ENCODE measurements at places on chromosomes 4 and X. TPM values are rescaled to one million over a fixed set of nuclear protein-coding genes. Genes with fewer than 3 reads are reported as not detected.

- H3K4me1 ChIP-seq = no peaks in the 10 kb centered on the region
- no peaks in the 10 kb centered on the region for H3K27me3 ChIP-seq
- H3K27ac ChIP-seq = no peak overlapping the region
- no peaks in the 10 kb centered on the region for H3K36me3 ChIP-seq
- DNase-seq = no peak
Measured at GRCh38 chr4:109658871-109659410, 44.3 kb downstream of the CASP6 start.

DNA sequence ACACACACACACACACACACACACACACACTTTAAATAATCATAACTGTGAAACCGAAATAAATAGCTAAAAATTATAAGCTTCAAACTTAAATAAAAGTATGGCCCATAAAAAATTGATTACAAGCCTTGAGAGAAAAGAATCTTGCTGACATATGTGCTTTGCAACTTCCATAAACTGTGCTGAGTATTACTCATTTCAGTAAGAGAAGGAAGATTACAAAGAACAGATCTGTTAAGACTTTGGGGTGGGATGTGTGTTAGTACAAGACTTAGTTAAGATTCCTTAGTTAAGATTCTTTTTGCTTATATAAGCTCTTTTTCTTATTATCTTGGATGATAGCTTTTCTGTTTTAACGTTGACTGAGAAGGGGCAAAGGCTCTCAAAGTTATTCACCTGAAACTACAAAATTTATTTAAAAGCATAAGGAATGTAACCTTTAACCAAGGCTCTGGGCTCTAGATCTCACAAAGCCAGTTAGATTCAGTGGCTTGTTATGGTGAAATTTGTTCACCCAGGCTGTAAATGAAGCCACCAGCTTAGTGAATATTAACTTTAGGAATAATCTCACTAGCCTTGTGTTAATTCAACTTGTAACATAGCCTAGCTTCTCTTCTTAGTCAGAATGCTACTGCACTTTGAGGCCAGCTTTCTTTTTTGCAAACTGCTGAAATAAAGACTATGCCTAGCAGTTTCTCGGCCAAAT lies 58.2 kb downstream of the ARSJ start:
- no peak overlapping the region for H3K27ac ChIP-seq
- H3K4me3 ChIP-seq = no peak overlapping the region
- no peaks in the 10 kb centered on the region for H3K36me3 ChIP-seq
- no peak for DNase-seq

DNA sequence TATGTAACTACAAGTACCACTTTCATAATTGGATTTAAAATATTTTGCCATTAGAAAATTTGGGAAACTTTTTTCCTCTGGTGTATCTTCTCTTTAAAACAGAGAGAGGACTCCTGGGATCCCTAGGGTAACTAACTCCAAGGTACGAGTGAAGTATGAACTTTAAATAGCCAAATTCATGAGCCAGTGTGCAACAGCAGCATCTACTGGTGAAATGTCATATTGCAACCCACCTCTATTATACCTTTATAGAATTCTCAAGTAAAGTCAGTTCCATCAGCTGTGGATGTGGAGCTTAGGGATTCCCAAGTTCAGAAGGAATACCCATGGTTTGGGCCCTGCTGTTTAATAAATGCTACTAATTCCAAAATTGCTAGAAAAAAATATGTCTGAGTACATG lies 282.7 kb upstream of the TAPT1 start:
- H3K27me3 ChIP-seq = no peaks in the 10 kb centered on the region
- no peak overlapping the region for H3K27ac ChIP-seq
- H3K36me3 ChIP-seq = no peaks in the 10 kb centered on the region
- no peak for DNase-seq
- no peak overlapping the region for H3K4me3 ChIP-seq
- no peaks in the 10 kb centered on the region for H3K4me1 ChIP-seq

GRCh38 chrX:65920620-65921019 lies 119.3 kb downstream of the VSIG4 start:
- H3K4me3 ChIP-seq = no peak overlapping the region
- no peaks in the 10 kb centered on the region for H3K36me3 ChIP-seq
- no peak overlapping the region for H3K27ac ChIP-seq
- H3K27me3 ChIP-seq = no peaks in the 10 kb centered on the region

GRCh38 chr4:85806334-85806733 lies 331.4 kb downstream of the ARHGAP24 start:
- no peaks in the 10 kb centered on the region for H3K27me3 ChIP-seq
- no peaks in the 10 kb centered on the region for H3K36me3 ChIP-seq
- H3K27ac ChIP-seq = no peak overlapping the region
- no peak overlapping the region for H3K4me3 ChIP-seq
- no peaks in the 10 kb centered on the region for H3K4me1 ChIP-seq
- no peak for DNase-seq

GRCh38 chr4:97593248-97593647 lies 550.0 kb downstream of the STPG2 start:
- H3K27me3 ChIP-seq = no peaks in the 10 kb centered on the region
- H3K4me3 ChIP-seq = no peak overlapping the region
- H3K27ac ChIP-seq = no peak overlapping the region
- DNase-seq = no peak

DNA sequence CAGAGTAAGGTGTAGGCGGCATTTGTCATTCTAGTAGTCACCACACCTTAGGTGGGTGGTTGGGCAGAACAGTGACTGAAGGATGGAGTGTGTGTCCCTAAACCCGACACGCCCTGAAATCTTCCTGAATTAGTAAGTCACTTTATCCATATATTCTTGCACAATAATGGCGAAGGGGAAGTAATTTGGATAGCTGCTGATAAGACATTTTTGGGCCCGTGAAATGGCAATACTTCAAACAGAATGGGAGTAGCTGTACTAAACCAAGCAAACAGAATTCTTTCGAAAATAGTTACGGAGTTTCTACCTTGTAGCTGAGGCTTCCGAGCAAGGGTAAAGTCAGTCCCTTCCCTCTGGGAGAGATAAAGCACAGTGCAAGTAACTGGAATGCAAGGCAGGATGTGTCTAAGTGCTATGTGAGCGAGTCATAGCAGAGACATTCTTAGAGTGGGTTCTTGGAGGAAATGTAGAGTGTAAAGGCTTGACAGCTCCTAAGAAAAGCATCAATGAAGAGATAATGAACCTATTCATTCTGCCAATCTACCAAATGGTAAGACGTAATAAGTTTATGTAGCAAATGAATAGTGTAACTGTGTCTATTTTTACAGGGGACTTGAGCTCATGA lies 72.8 kb downstream of the CLCN5 start:
- H3K4me1 ChIP-seq = no peaks in the 10 kb centered on the region
- no peaks in the 10 kb centered on the region for H3K36me3 ChIP-seq
- no peaks in the 10 kb centered on the region for H3K27me3 ChIP-seq
- H3K27ac ChIP-seq = no peak overlapping the region
- H3K4me3 ChIP-seq = no peak overlapping the region

- no peaks in the 10 kb centered on the region for H3K27me3 ChIP-seq
- H3K36me3 ChIP-seq = no peaks in the 10 kb centered on the region
- H3K4me1 ChIP-seq = no peaks in the 10 kb centered on the region
- no peak for DNase-seq
- H3K27ac ChIP-seq = no peak overlapping the region
Measured at GRCh38 chr4:79687006-79687405, 279.0 kb upstream of the GK2 start.

DNA sequence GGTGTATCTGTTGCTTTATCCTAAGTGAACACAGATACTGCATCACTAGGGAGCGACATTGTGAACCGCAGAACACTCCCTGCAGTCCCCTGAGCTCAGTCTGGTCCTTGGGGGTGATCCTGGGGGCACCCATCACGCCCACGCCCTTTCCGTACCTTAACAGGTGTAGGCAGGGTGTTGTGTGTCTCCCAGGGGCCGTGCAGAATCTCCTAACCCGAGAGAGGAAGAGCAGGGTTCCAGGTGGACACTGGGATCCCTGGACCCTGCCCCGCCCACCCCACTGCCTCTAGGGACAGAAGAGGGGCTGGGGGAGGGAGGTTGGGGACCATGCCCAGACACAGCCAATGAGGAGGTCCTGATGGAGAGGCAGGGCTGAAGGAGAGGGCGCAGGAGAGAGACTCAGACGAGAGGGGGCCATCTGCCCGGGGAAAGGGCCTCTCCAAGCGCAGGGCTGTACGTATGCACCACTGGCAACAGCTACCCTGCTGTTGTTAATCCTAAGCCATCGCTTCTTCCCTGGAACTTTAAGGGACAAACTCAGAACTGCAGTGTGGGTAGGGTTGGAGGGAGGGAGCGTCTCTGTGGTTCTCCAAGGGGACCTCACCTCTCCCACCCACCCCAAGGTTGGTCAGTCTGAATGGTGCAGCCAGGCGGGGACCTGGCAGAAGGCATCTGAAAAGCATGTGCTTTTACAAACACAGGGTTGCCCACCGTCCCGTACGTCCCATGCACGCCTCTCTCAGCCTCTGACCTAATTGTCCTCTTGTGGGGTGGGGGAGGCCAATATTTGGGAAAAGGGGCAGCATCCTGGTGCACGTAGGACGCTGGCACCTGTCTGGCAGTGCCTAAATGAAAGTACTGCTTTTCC lies 2.5 kb downstream of the P2RY8 start:
- H3K4me3 ChIP-seq = peak overlapping the region; percentile 46
- DNase-seq = peak; percentile 43
- H3K27ac ChIP-seq = peak overlapping the region; percentile 63
- peaks cover 5% of the 10 kb centered on the region for H3K4me1 ChIP-seq

DNA sequence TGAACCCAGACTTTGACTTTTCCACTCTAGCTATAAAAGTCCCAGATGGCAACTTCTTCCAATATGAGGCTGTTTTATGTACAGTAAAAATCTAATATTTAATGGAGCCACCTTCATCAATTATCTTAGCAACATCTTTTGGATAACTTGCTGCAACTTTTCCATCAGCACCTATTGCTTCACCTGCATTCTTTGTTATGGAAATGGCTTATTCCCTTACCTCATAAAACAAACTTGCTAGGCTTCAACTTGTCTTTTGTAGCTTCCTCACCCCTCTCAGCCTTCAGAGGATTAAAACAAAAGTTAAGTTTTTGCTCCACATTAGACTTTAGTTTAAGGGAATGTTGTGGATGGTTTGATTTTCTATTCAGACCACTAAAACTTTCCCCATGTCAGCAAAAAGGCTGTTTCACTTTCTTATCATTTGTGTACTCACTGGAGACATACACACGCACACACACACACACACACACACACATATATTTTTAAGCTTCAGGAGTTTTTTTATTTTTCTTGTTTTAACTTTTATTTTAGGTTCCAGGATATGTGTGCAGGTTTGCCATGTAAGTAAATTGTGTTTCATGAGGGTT lies 1296.1 kb upstream of the PABPC4L start:
- no peaks in the 10 kb centered on the region for H3K27me3 ChIP-seq
- H3K4me1 ChIP-seq = no peaks in the 10 kb centered on the region

DNA sequence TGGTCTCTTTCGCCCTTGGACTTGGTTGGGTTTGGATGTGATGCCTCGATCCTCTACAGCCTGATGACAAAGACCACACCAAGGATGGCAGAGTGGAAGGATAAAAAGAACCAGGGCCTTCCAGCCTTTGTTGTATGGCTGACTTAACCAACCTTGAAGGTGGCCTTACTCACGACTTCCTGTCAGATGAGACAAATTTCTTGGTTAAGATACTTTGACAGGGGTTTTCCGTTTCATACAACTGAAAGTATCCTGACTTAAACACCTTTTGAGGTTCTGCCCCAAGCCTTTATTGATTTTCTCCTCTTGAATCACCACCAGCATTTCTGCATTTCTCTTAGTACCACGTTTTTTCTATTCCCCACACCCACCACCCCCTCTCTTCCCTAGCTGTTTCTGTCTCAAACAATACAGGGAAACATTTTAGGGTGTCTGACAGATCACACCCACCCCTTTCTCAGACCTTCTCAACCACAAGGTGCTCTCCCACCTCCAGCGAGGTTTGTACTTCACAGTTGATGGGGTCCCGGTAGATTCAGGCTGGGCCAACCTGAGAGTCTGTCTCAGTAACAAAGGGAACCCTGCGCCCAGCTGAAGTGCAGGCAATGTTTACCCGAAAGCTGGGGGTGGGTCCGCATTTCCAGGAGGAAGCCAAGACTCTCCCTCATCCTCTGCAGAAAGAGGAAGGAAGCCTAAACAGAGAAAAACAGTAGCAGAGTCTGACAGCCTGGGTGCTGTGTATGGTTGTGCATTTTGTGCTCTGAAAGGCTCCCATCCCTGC lies 5.0 kb upstream of the TSPAN5 start:
- H3K4me1 ChIP-seq = peaks cover 24% of the 10 kb centered on the region
- no peaks in the 10 kb centered on the region for H3K27me3 ChIP-seq
- peak overlapping the region; percentile 69 for H3K27ac ChIP-seq

- H3K36me3 ChIP-seq = no peaks in the 10 kb centered on the region
- no peak for DNase-seq
- H3K4me3 ChIP-seq = no peak overlapping the region
- no peaks in the 10 kb centered on the region for H3K27me3 ChIP-seq
- H3K4me1 ChIP-seq = no peaks in the 10 kb centered on the region
- no peak overlapping the region for H3K27ac ChIP-seq
Measured at GRCh38 chr4:86106475-86106874, 253.4 kb downstream of the MAPK10 start.

DNA sequence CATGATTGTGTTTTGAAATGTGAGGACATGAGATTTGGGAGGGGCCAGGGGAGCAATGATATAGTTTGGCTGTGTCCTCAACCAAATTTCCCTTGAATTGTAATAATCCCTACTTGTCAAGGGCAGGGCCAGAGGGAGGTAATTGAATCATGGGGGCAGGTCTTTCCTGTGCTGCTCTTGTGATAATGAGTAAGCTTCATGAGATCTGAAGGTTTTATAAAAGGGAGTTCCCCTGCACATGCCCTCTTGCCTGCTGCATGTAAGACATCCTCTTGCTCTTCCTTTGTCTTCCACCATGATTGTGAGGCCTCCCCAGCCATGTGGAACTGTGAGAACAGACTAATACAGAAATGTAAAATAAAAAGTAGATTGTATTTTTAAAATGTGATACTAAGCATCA lies 1294.9 kb downstream of the ADGRL3 start:
- no peak overlapping the region for H3K4me3 ChIP-seq
- H3K27me3 ChIP-seq = no peaks in the 10 kb centered on the region
- H3K36me3 ChIP-seq = no peaks in the 10 kb centered on the region
- H3K27ac ChIP-seq = no peak overlapping the region
- no peaks in the 10 kb centered on the region for H3K4me1 ChIP-seq

DNA sequence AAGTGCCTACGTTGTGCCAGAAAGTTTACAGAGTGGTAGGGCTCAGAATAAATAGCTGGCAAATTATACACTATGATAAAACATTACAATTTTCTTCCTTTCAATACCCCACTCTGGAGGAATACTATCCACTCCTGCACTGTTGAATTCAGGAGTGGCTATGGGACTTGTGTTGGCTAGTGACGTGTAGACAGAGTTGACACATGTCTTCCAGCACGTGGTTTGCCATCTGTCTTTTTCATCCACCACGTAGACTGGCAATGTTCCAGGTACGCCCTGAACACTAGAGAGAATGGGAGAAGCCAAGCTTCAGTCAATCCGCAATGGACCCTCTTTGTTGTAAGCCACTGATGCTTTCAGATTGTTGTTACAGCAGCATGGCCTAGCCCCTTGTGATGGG lies 168.8 kb upstream of the RBPJ start:
- no peaks in the 10 kb centered on the region for H3K27me3 ChIP-seq
- no peak overlapping the region for H3K27ac ChIP-seq
- DNase-seq = no peak
- H3K36me3 ChIP-seq = no peaks in the 10 kb centered on the region
- H3K4me3 ChIP-seq = no peak overlapping the region
- no peaks in the 10 kb centered on the region for H3K4me1 ChIP-seq

GRCh38 chrX:154696676-154697045 lies 43.3 kb upstream of the CTAG2 start:
- DNase-seq = no peak
- H3K4me3 ChIP-seq = no peak overlapping the region
- H3K36me3 ChIP-seq = no peaks in the 10 kb centered on the region
- H3K27me3 ChIP-seq = no peaks in the 10 kb centered on the region

Gene TMPRSS11D
- total RNA-seq = not detected

Gene MAGEA9B
- total RNA-seq = not detected

Gene CCSER1
- total RNA-seq = 66.5 TPM

Gene FAM47A
- total RNA-seq = not detected
